IgD-negative memory B cell (primary cell): ENCODE measurements at places on chromosomes 1 and 21. TPM values are rescaled to one million over a fixed set of nuclear protein-coding genes. Genes with fewer than 3 reads are reported as not detected.

ALX3 gene
- polyA plus RNA-seq, result not detected

LRRC39 gene
- not detected for polyA plus RNA-seq

ORC1 gene
- polyA plus RNA-seq, result 0.15 TPM

MIXL1 gene
- polyA plus RNA-seq, result 1.6 TPM

CLK2 gene
- polyA plus RNA-seq, result 19.7 TPM

PTCH2 gene
- 0.21 TPM for polyA plus RNA-seq

LIPI gene
- not detected for polyA plus RNA-seq

TNNT2 gene
- not detected for polyA plus RNA-seq

AKR7A3 gene
- polyA plus RNA-seq, result 0.20 TPM

WDR64 gene
- polyA plus RNA-seq, result 0.90 TPM

HEYL gene
- polyA plus RNA-seq, result not detected

RGS2 gene
- polyA plus RNA-seq, result 244 TPM

KDM5B gene
- polyA plus RNA-seq, result 16.5 TPM

BSND gene
- not detected for polyA plus RNA-seq

PDZK1IP1 gene
- 1.1 TPM for polyA plus RNA-seq

CHODL gene
- polyA plus RNA-seq, result 0.21 TPM

GBP4 gene
- polyA plus RNA-seq, result 10.1 TPM

CACYBP gene
- polyA plus RNA-seq, result 158 TPM

RALGPS2 gene
- 257 TPM for polyA plus RNA-seq

RGS16 gene
- 1.9 TPM for polyA plus RNA-seq

SAMD13 gene
- not detected for polyA plus RNA-seq

SF3B4 gene
- 99.3 TPM for polyA plus RNA-seq

PLPPR5 gene
- not detected for polyA plus RNA-seq

CYP4A11 gene
- polyA plus RNA-seq, result not detected

S100A8 gene
- polyA plus RNA-seq, result 28.0 TPM

HPCA gene
- not detected for polyA plus RNA-seq

SEMA6C gene
- polyA plus RNA-seq, result not detected

KCNK2 gene
- polyA plus RNA-seq, result not detected

SLFNL1 gene
- 0.20 TPM for polyA plus RNA-seq

RPRD2 gene
- polyA plus RNA-seq, result 34.1 TPM

IFFO2 gene
- 1.5 TPM for polyA plus RNA-seq

TMEM240 gene
- not detected for polyA plus RNA-seq

ZBTB8B gene
- polyA plus RNA-seq, result not detected

RHBG gene
- not detected for polyA plus RNA-seq

CNN3 gene
- 4.2 TPM for polyA plus RNA-seq

TIAM1 gene
- 0.54 TPM for polyA plus RNA-seq

LIN28A gene
- not detected for polyA plus RNA-seq

PODN gene
- polyA plus RNA-seq, result not detected

TMPRSS15 gene
- not detected for polyA plus RNA-seq

TCHH gene
- not detected for polyA plus RNA-seq

NPHS2 gene
- not detected for polyA plus RNA-seq

KRTAP12-2 gene
- polyA plus RNA-seq, result not detected

SPRR2A gene
- not detected for polyA plus RNA-seq

NTRK1 gene
- polyA plus RNA-seq, result not detected

PTPN7 gene
- polyA plus RNA-seq, result 18.7 TPM

PAFAH2 gene
- 8.6 TPM for polyA plus RNA-seq

C1QB gene
- polyA plus RNA-seq, result not detected

CLDN14 gene
- polyA plus RNA-seq, result not detected

ANKRD35 gene
- not detected for polyA plus RNA-seq

HSPA6 gene
- polyA plus RNA-seq, result 0.80 TPM

ADORA3 gene
- polyA plus RNA-seq, result 0.44 TPM

SLC19A2 gene
- polyA plus RNA-seq, result 0.16 TPM

PROK1 gene
- polyA plus RNA-seq, result not detected

C21orf58 gene
- 1.3 TPM for polyA plus RNA-seq
